Gastrocnemius medialis (tissue), 4 donors: ENCODE measurements at places on chromosomes 5 and 9. TPM values are rescaled to one million over a fixed set of nuclear protein-coding genes. Genes with fewer than 3 reads are reported as not detected.

Gene GRXCR2
- total RNA-seq: not detected

Gene LCN6
- total RNA-seq: 2.1 TPM

Gene RANBP6
- total RNA-seq: 15.5 TPM

Gene SMIM33
- total RNA-seq: not detected

Gene FGF10
- total RNA-seq: 0.76 TPM

Gene TMEFF1
- total RNA-seq: not detected

Gene IFNK
- not detected for total RNA-seq

Gene PCDHA13
- not detected for total RNA-seq

- no peak for DNase-seq
These were observed 62.3 kb downstream of the CXXC5 start for GRCh38 chr5:139710319-139711066.

DNA sequence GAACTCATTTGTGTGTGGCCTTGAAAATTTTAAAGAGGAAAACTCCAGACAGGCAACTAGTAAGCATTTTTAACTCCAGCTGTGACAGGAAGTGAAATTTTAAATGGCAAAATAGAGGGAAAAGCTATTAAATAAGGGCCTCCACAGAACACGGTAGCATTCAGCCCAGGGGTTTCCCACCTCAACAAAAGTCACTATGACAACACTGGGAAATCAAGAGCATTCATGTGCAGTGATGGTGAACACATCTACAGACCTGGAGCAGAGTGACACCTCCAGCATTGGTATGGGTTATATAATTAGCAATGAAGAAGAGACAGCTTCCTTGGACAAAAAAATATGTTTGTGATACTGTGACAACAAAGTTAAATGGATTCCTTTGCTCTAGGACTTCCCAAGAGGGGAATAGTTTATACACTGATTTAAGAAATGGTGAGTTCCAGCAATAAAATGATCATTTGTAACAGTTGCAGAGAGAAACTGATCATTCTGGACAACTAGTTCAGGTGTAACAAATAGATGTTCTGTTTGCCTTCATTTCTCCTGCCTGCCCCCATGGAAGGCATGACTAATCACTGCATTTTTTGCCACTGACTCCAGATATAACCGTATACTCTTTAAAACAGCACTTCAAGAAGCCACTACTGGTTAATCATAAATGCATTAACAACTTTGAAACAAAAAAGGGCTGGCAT is 93.3 kb upstream of the SLC44A1 start:
- DNase-seq: no peak

DNA sequence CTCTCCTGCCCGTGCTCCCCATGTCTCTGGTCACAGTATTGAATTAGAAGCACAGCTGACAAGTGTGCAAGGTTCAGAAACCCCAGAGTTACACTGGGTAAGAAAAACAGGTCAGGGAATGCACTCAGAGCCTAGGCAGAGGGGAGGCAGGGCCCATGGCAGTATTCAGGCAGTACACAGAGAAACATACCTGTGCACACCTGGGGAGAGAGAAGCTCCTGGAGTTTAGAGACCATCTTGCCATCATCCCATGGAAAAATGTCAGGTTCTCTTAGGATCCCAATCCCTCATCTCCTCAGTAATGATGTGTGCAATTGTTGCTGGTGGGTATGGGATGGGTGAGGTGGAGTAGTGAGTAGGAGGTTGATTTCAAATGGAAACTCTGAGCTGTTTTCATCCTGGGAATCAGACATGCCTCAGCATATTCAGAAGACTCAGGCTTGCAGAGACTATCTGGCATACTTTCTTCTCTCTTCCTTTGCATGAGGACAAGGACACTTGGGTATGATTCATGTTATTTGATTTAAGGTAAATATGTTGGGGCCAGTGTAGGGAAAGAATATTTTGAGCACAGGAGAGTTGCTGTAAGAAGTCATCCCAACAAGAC is 228.5 kb downstream of the ESM1 start:
- no peak for DNase-seq

- DNase-seq: no peak
These were observed 372.2 kb downstream of the ZSWIM6 start for GRCh38 chr5:61704289-61704688.

GRCh38 chr9:124220946-124221451 is 36.8 kb upstream of the NEK6 start:
- DNase-seq: no peak

DNA sequence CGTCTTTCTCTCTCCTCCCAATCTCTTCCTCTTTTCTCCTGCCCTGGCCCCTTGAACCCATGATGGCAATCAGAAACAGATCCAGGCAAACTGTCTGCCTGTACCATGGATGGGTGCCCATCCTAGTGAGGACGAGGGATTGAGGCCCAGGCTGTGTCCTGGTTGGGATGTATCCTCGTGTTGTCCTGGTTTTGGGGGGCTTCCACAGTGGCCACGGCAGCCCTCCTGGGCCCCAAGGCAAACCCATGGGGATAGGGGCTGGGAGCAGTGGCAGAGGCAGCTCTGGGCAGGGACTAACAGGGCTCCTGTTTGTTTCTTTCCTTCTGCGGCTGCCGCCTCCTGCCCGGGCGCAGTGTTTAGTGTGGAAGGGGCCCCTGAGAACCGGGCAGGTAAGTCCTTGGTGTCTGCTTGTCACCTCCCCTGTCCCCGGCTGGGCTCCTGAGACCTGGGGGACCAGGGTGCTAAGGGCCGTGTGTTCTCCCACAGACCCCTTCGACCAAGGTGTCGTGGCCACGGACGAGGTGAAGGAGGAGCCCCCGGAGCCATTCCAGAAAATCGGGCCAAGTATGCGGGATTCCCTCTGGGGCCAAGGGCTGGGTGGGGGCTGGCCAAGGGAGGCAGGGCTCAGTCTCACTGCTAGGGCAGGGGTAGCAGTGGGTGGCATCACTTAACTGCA is 70.0 kb downstream of the AMBP start:
- no peak for DNase-seq

DNA sequence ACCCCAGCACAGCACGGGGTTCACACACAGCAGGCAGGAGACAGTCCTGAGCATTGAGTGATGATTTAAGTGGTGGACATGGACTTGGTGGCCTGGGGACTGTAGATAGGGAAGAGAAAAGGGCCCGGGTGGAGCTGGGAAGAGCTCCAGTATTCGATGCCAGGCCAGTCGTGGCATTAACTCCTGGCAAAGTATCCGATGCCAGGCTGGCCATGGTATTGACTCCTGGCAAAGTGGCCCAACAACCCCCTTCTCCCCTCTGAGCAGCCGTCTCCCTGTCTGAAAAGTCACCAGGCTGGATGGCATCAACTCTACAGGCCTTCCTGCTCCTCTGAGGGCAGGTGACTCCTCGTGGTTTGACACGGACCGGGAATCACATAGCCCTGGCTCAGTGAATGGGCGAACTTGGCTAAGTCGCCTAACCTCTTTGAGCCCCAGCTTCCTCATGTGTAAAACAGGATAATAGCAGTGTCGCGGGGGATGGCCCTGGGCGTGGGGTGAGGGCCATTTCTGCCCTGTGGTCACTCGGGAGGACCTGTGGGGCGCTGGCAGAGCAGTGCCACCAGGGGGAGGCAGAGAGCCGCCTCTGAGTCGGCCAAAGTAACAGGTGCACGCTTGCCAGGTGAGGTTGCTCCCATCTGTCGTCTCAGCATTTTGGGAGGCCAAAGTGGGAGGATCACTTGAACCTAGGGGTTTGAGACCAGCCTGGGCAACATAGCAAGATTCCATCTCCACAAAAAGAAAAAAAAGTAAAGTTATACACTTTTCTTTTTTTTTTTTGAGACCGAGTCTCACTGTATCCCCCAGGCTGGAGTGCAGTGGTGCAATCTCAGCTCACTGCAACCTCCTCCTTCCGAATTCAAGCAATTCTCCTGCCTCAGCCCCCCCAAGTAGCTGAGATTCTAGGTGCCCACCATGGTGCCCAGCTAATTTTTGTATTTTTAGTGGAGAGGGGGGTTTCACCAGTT is 5.7 kb upstream of the SEC16A start:
- peak; percentile 33 for DNase-seq

GRCh38 chr9:135563039-135563476 is 1.5 kb downstream of the PAEP start:
- no peak for DNase-seq

DNA sequence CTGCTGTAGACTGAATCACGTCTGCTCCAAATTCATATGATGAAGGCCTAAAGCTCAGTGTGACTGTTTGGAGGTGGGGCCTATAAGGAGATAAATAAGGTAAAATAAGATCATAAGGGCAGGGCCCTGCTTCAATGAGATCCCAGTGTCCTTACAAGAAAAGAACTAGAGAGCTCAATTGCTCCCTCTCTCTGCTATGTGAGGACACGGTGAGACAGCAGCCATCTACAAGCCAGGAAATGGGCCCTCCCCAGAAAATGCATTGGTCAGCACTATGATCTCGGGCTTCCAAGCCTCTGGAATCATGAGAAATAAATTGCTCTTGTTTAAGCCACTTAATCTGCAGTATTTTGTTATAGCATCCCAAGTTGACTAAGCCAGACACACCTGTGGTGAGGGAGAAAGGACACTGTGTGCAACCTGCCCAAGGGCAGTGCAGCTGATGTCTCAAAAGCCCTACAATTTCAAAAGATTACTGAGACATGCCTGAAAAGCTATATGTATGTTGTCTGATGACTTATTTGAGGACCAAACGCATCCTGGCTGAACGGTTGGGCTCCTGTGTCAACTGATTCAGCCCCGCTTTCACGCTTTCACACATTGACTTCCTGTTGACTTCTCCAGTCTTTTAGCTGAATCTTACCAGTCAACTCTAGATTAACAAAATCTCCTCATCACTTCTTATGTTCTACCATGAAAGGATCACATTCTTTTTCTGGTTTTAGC is 13.2 kb downstream of the GZMK start:
- DNase-seq: no peak

DNA sequence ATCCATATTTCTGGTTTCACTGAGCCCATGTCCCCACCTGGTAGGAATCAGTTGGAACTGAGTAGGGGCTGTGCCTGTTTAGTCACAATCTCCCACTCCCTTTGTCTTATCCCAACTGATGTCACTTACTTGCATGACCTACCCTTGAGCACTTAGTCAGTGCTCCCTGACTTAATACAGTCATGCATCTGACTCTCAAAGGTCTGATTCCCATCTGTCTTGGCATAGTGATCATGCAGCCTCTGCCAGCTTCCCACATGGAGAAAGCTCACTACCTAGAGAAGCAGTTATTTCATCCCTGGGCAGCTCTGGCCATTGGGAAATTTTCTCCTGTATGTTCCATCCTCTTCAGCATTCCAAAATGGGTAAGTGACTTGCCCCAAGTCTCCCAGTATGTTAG is 24.8 kb downstream of the ABLIM3 start:
- no peak for DNase-seq

- no peak for DNase-seq
These were observed 57.4 kb downstream of the LHFPL2 start for GRCh38 chr5:78591138-78591612.

DNA sequence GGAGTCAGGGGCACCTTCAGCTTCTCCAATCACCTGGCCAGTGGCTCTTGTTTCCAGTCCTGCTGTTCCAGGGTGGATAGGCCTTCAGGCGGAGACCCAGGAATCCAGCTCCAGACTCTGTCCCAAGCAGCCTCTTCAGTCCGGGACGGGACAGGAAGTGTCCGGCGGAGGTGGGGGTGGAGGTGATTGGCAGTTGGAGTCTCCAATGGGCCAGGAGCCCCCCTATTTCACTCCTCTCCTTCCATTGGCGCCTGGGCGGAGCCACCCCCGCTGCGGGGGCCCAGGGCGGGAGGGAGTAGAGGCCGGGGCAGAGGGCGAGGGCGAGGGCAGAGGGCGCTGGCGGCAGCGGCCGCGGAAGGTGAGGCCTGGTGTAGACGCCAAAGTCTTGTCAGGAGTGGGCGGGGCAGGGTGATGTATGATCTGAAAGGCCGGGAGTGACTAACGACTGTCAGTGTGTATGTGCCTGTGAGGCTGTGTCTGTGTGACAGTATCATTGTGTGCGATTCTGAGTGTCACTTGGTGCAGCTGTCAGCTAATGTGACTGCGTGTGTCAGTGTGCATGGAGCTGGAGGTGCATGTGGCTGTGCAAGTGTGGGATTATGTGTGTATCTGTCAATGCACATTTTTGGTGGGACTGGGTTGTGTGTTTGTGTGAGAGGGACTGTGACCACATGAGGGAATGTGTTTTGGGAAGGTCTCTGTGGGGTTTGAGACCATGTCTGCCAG is at the start of gene IL11RA:
IL11RA (plus strand) TSS at position 310 of the 726 bp plus-strand sequence. CDS start 3,033 bp downstream, outside the sequence.
- peak; percentile 97 for DNase-seq

- no peak for DNase-seq
These were observed 1.9 kb downstream of the FAF2 start for GRCh38 chr5:176450077-176450476.

DNA sequence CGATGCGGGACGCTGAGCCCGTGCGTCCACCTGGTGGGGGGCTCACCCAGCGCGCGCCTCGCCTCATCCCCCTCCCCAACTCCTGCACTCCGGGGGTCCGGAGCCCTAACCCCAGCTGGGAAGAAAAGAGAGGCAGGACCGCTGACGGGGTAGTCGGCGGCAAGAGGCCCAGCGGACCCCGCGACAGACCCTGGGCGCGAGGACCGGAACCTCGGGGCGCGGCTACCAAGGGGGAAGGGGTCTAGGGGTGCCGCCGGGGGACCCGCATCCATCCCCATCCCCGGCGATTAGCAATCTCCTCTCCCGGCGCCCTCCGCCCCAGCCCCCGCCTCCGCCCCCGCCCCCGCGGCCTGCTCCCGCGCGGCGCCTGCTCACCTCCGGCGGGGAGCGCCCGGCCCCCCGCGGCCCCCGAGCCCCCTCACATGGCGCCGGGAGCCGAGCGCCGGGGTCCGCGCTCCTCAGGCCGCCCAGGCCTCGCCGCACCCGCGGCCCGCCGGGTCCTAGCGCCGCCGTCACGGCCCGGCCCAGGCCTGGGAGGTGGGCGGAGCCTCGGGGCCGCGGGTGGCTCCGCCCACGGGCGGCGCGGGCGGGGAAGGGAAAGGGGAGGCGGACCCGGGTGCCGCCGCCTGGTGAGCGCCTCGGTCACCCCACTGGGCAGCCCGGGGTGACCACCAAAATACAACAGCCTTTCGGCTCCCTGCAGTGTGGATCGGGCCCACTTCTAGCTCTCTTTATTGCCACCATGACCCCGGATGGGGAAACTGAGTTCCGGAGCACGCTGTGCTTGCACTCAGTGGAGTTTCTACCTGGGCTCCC is at the start of gene ST6GALNAC6:
ST6GALNAC6 (minus strand) TSS at position 476 of the 816 bp plus-strand sequence. CDS start 1,622 bp downstream, outside the sequence.
- no peak for DNase-seq

DNA sequence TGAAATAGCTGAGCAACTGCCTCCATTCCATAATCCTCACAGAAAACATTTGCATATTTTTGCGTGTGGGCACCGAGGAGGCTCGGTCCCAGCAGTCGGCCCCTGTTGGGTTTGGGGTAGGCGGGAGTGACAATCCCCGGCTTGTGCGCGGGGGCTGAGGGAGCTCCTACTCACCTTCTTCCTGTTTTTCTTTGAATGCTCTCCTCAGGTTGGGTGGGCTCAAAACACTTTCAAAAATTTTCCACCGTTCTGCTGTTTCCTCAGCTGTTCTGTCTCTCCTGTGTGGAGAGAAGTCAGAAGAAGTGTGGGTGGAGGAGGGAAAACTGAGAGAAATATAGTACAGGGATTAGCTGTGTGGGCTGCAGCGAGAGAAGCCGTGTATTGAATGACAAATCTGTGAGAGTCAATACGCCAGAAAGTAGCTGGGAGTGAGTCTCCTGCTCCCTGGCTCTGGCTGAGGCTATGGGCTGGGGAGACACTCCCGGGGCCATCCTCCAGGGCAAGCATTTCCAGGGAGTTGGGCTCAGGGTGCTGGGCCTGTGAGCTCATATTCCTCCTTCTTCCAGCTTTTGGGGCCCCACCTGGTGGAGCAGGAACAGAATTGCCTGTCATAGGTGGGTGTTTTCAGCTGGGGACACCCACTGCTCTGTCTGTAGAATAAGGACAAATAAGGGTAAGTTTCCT is 84.7 kb downstream of the CMYA5 start:
- no peak for DNase-seq

- no peak for DNase-seq
These were observed 266.4 kb upstream of the ZNF608 start for GRCh38 chr5:125012727-125013451.
